ENCODE measurements at places on chromosomes 12 and 14.

DNA sequence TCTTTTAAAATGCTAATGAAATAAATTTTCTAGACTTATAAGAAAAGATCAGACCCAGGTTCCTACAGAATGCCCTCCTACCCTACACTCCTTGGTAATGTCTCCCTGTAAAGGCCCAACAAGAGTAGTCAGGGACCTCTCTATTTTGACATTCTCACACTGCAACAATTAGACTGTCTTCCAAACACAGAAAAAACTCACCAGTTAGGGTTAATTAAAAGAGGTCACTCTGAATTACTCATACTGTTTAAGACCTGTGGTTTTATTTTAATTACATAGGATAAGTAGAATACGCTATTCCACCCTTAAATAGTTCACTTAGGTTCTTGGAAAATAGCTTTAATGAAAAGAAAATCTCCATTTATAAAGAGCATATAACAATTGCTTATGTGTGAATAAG is 142.4 kb downstream of the ITPR2 start:
- DNase-seq: no peak

DNA sequence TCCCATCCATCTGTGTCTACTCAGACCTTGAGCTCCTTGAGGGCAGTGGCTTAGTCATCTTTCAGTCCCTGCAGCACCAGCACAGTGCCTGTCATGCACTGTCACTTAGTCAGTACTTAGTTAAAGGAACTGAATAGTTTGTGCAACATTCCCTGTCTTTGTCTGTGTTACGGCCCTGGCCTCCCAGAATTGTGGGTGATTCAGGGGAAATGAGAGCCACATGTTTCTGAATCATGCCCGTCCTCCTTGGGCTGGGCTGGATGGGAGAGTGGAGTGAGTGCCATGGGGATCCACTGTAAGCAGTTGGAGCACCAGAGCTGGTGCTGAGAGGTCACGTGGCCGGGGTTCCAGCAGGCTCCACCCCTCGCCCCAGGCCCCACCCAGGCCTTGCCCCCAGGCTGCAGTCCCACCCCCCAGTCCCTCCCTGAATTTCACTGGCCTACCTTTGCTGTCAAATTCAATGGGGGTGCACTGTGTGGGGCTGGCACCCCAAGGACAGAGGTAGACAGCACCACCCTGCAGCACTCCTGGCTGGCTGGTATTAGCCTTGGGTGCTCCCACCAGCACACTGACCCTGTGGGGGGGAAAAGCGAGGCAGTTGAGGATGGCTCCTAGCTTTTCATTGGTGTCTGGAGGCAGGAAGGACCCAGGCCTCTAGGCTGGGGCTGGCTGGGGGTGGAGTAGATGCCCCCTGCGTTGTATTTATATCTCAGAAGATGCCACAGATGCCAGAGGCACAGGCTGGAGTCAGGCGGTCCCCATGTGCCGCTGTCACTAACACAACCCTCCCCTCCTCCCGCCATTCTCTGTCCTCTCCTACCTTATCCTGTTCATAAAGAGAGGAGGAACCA is 7.5 kb downstream of the ITGA5 start:
- no peak for DNase-seq

GRCh38 chr14:56524971-56525677 is 54.5 kb upstream of the TMEM260 start:
- no peak for DNase-seq

- DNase-seq: no peak
Measured at GRCh38 chr12:58925111-58925611, 4.9 kb upstream of the LRIG3 start.

DNA sequence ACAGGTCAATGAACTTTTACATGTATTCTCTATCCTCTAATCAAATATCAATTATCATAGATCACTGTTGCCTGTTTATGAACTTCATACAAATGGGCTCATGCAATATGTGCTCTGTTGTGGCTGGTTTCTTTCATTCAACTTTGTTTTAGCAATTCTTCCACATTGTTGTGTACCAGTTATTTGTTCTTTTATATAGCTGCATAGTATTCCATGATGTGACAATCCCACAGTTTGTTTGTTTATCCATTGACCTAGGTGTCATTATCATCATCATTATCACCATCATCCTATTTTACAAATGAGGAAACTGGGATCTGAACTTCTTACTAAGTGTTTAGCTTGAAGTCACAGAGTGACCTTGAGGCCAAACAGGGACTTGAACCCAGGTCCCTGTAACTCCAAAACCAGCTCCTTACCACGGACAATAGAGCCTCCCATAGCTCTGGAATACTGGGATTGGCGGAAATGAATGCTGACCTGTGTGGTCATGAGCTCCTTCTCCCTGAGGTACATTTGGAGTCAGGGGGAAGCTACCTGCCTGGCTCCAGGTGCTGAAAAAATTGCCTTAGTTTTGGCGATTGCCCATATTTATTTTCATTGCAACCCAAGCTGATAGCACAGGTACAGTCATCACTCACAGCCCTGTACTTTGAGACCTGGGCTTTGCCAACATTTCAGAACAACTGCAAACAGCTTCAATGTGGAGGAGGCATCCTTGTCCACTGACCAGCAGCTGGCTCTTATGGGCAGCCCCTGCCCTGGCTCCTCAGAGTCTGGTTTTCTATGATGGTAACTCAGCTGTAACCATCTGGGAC is 9.2 kb downstream of the ZFP36L1 start:
- no peak for DNase-seq

- DNase-seq: no peak
Measured at GRCh38 chr12:106248846-106249371, 1.1 kb upstream of the CKAP4 start.

DNA sequence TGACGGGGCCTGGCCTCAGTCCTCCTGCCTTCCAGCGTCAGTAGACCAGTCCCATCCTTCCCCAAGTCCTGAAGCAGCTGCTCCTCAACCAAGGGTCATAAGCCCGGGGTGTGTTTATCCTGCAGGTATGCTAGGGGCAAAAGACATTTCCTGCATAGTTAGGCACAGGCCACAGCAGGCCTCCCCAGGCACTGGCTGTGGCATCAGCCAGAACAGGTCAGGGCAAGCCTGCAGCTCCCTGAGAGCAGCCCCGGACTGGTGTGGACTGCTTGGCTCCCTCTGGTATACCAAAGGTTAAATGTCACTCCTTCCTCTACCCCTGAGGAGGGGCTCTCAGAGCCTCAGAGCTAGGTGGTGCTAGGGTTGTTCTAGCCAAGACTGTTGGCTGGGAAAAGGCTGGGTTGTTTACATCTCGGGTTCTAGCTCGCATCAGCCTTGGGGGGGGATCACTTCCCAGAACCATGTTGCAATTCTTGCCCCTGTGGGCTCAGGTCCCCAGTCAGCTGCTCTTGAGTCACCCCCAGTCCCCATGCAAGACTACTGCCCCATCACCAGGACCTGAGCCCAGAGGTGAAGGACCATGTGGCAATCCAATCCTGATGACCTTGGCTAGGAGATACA is 2.9 kb downstream of the MMP14 start:
- peak; percentile 59 for DNase-seq

- peak; percentile 48 for DNase-seq
Measured at GRCh38 chr14:104280902-104281767, 142.7 kb downstream of the KIF26A start.

DNA sequence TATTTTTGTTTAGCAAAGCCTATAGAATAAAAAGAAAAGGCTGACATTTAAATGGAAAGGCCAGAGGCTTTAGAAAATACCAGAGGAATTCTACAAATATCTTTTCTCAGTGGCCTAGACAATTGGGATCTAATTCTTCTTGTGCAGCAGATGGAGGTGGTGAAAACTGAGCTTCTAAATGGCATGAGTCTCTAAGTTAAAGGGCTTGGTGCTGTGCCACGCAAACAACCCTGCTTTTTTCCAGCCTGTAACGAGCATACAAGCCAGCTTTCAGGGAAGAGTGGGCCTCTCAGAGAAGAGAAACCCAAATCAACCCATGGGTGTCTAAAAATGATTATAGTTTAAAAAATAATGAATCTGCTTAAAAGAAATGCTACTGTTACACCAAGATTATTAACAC is 237.9 kb upstream of the NAV3 start:
- DNase-seq: no peak

- DNase-seq: no peak
Measured at GRCh38 chr14:36362648-36363047, 42.2 kb upstream of the MBIP start.

- DNase-seq: peak; percentile 87
Measured at GRCh38 chr14:61188978-61189808, 91.9 kb downstream of the TMEM30B start.

DNA sequence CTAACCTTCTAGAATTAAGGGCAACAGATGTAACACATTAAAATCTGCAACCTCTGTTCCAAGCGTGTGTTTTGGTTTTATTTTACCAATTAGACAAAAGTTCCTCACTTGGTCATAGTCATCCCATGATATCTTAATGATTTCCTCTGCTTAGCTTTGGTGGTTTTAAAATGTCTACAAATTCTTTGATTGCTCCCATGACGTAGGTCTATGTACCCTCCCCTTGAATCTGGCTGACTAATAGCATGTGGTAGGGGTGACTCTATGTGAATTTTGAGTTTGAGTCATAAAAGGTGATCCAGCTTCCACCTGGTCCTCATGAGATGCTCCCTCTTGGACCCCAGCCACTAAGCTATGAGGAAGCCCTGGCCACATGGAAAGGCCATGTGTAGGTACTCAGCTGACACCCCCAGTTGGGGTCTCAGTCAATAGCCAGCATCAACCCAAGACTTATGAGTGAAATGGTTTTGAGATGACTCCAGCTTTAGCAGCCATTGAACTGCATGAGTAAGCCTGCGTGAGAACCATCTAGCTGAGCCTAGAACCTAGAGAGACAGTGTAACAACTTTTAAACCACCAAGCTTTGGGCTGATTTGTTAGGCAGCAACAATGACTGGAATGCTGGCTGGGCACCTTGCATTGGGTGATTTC is 247.1 kb downstream of the MSRB3 start:
- no peak for DNase-seq

DNA sequence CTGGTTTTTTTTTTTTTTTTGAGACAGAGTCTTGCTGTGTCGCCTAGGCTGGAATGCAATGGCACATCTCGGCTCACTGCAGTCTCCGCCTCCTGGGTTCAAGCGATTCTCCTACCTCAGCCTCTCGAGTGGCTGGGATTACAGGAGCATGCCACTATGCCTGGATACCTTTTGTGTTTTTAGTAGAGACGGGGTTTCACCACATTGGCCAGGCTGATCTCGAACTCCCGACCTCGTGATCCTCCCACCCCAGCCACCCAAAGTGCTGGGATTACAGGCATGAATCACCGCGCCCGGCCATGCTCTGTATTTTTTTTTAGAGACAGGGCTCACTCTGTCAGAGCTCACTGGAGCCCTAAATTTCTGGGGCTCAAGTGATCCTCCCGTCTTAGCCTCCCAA is 32.6 kb downstream of the VRTN start:
- no peak for DNase-seq

DNA sequence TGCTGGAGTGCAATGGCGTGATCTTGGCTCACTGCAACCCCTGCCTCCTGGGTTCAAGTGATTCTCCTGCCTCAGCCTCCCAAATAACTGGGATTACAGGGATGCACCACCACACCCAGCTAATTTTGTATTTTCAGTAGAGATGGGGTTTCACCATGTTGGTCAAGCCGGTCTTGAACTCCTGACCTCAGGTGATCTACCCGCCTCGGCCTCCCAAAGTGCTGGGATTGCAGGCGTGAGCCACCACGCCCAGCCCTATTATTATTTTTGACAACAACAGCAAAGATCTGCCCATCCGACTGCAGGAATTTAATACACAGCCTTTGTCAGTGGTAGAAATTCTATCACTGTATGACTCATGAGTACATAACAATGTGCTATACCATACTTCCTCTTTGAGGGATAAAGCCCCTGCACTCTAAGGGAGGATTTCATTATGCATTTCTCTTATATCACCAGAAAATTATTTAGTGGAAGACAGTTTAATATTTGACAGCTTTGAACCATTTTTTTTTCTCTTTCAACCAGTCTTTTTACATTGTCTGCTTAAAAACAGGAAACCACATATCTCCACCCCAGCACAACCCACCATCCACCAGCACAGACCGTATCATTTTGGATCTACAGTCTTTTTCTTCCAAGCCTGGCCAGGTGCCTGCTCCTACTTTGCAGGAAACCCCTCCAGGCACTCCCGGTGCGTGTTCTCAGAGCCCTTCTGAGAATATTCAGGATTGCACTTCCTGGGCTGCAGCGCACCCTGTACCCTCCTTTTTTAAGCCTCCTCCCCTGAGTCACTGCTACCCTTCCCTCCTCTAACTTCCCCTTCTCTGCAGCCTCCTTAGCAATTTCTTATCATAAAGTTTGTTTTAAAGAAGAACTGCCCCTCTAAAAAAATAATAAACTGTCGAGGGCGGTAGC is 594 bp downstream of the ARHGDIB start:
- DNase-seq: no peak

GRCh38 chr12:121574025-121574424 is 6.8 kb downstream of the KDM2B start:
- DNase-seq: no peak

DNA sequence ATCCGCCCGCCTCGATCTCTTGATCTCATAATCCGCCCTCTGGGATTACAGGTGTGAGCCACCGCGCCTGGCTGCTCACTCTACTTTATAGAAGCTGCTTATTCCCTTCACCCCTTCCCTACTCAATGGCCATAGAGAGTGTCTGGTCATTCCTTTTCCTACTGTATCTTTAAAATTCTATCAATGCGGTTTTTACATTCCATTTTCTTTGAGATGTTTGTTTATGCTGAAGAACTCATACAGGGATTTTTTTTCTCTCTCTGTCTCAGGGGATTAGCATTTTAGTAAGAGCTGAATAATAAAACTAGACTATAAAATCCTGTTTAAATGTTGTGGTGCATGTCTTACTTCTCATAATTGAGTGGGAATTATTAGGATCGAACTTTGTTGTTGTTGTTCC is 218.6 kb upstream of the FOXN3 start:
- no peak for DNase-seq

DNA sequence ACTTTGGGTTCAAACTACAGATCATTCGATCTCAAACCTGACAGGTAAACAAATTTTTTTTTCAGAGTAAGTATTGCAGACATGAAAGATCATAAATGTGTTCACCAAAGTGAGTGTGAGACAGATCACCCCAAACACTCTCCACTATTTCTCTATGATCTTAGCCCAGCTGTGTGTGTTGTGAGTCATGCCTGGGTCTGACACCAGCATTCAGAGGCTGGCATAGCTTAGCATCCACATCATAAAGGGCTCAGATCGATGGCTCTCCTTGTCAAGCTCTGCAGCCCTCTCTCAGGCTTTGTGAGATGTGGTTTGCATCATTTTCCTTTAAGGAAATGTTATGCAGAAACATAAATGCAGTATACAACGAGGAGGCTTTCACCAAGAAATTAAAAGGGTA is 164.9 kb downstream of the ETV6 start:
- DNase-seq: no peak

GRCh38 chr12:112862636-112863290 is 44.0 kb upstream of the OAS1 start:
- DNase-seq: no peak

- no peak for DNase-seq
Measured at GRCh38 chr14:58439476-58439875, 12.0 kb downstream of the KIAA0586 start.

GRCh38 chr14:53951627-53952303 is 4.9 kb downstream of the BMP4 start:
- no peak for DNase-seq

DNA sequence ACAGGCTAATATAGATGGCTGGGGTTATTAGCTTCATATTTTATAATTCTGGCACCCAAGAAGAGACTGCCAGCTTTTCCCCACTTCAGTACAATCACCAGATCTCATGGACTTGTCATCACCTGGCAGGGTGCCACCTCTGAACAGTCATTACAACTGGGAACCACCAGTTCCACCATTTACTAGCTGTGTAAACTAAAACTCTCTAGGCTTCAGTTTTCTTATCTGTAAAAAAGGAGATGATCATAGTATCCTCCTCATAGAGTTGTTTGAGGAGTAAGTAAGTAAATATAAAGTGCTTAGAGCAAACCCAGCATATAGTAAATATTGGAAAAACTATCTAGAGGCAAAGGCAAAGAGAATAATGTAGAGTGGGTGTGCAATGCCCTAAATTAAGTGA is 19.3 kb downstream of the CPNE8 start:
- DNase-seq: peak; percentile 65

Data from sciatic nerve (tissue), 2 donors.